ENCODE measurements at places on chromosomes 5 and 9.
A peak's percentile ranks its signal among the peaks of the same experiment; 100 is the strongest.

GRCh38 chr5:63323926-63324325 lies 638.3 kb downstream of the HTR1A start:
- no peak for DNase-seq

DNA sequence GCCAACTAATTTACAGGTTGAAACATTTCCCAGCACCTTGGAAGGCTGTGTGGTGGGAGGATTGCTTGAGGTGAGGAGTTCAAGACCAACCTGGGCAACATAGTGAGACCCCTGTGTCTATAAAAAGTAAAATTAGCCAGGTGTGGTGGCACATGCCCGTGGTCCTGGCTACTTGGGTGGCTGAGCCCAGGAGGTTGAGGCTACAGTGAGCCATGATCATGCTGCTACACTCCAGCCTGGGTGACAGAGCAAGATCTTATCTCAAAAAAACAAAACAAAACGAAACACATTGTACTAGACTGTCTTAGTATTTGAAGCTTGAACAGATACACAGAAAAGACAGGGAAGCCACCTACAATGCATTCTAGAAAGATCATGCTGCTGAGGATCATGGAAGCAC lies 2.8 kb upstream of the HSDL2 start:
- no peak for DNase-seq

GRCh38 chr9:107295995-107296394 lies 12.9 kb downstream of the RAD23B start:
- no peak for DNase-seq

- DNase-seq: no peak
These were observed 6.1 kb downstream of the PRRX2 start for GRCh38 chr9:129671519-129671918.

GRCh38 chr9:128818839-128819715 lies 777 bp downstream of the ENDOG start:
- DNase-seq: peak; percentile 22

DNA sequence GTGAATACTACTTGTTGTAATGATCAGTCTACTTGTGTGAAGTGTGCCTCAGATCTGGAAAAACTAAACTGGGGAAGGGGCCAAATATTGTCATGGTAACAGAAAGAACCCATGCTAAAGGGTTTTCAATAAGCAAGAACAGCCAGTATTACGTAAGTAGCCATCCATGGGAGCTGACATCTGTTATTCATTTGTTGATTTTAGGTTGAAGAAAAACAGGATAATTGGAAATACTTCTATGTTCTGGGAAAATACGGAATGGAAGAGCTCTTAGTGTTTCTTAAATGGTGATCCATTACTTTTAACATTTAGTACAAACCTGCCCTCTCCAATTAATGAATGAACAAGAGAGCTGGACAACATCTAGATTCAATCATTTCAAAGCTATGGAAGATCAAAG lies 485.8 kb downstream of the NTRK2 start:
- DNase-seq: no peak

DNA sequence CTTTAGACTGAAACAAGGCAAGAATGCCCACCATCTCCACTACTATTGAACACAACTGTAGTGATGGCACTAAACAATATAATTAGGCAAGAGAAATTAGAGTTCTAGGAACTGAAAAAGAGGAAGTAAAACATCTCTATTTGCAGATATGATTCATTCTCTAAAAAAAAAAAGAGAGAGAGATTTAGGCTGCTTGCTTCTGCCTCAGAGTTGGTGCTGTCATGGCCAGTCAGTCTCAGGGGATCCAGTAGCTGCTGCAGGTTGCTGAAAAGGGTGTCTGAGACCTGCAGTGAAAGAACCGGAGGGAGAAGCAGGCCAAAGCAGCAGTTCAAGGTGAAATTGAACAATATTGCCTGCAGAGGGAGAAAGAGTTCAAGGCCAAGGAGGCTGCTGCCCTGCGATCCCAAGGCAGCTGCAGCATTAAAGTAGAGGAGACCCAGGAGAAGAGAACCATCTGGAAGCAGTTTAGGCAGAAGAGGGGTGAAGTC lies 72.5 kb downstream of the AP3B1 start:
- peak; percentile 70 for DNase-seq

GRCh38 chr5:1926471-1927341 lies 44.0 kb upstream of the IRX4 start:
- DNase-seq: no peak

DNA sequence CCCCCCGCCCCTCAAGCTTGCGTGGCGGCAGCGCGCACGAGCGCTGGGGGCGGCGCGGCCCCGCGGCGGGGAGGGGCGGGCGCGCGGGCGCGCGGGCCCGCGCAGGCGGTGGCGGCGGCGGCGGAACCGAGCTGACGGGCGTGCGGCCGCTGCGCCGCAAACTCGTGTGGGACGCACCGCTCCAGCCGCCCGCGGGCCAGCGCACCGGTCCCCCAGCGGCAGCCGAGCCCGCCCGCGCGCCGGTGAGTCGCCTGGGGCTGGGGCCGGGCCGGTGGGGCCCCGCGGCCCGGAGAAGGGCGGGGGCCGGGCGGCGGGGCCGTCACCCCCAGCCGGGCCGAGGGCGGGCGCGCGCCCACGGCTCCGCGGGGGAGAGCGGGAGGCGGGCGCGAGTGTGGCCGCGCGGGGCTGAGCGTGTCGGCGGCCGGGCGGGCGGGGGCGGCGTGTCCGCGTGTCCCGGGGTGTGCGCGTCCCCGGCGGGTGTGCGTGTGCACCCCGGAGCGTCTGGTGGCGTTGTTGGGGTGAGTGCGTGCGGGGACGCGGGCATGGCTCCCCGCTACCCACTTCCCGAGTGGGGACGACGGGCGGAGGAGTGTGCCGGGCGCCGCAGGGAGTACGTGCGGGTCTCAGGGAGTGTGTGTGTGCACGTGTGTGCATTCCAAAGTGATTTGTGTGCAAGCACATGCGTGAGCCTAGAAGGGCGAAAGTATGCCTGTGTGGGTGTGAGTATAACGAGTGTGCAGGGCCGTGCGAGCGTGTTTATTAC lies at the start of gene NEK6:
Gene NEK6 (plus strand): TSS at position 106 of the 763 bp plus-strand sequence. CDS start 44,016 bp downstream, outside the sequence.
- DNase-seq: peak; percentile 45

DNA sequence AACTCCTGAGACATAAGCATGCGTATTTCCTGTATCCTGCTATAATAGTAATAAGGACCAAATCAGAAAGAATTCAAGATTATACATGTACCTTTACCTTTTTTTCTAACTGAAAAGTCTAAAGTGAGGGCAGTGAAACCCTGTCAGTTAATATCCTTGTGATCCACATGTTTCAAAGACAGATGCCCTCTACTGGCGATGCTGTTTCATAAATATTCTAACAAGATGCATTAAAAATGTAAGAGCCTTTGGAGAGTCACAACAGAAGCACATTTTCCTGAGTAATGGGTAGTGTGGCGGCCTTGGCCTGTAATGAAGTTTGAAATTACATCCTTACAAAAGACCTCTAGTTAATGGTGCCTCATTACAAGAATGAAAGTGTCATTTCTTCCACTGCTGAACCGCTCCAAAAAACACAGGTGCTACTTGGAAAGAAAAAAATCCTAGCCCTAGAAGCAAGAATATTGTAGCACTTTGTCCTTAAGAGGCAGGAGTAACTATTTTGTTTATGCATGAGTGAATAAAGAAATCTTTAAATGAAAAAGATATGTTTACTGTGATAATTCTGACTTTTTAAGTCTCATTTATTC lies 232.6 kb downstream of the EPB41L4A start:
- DNase-seq: no peak

DNA sequence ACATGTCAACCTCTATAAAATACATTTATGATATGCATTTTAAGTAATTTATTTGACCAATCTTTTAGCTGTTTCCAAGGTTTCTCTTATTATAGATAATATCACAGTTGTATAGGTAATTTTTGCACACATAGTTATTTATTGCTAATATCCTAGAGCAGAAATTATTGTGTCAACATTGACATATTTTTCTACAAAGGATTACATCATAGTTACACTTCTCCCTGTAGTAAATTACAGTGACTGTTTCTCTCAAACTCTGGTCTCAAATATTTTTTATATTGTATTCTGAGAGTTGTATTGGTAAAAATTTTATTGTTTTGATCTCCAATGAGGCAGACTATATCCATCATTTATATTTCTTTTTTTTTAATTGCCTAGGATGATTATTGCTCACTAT lies 714.4 kb upstream of the CDH6 start:
- no peak for DNase-seq

- peak; percentile 39 for DNase-seq
These were observed 148.7 kb upstream of the IL12B start for GRCh38 chr5:159478950-159479349.

- no peak for DNase-seq
These were observed 334.1 kb downstream of the ZSWIM6 start for GRCh38 chr5:61666064-61666621.
